Hepatocyte (in vitro differentiated cells): ENCODE measurements at places on chromosomes 11 and 22. TPM values are rescaled to one million over a fixed set of nuclear protein-coding genes. Genes with fewer than 3 reads are reported as not detected.

- H3K4me1 ChIP-seq = no peaks in the 10 kb centered on the region
- no peaks in the 10 kb centered on the region for H3K36me3 ChIP-seq
- peak overlapping the region; percentile 30 for H3K27ac ChIP-seq
- no peak overlapping the region for H3K4me3 ChIP-seq
Observed at GRCh38 chr22:41668971-41669911, 19.4 kb downstream of the SNU13 start.

DNA sequence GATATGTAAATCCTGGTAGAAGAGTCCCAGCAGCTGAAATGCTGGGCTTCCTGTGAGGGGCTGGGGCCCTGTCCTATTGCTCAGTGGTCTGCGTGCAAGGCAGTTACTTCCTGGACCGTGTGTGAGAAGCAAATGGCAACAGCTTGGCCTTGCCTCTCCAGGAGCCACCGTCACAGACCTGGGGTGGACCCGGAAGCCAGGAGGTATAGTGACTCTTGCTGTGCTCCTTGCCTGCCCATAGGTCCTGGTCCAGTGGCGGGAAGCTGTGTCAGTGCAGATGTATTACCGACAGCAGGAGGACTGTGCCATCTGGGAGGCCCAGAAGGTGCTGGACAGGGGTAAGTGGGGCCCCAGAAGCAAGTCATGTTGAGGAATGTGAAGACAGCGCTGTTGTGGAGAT is 54.3 kb downstream of the PISD start:
- no peak overlapping the region for H3K27ac ChIP-seq
- peaks cover 19% of the 10 kb centered on the region for H3K4me1 ChIP-seq
- H3K36me3 ChIP-seq = no peaks in the 10 kb centered on the region

- no peak for DNase-seq
- no peaks in the 10 kb centered on the region for H3K4me1 ChIP-seq
- H3K4me3 ChIP-seq = no peak overlapping the region
- no peaks in the 10 kb centered on the region for H3K36me3 ChIP-seq
Observed at GRCh38 chr11:6824136-6824823, 21.2 kb upstream of the OR10A5 start.

GRCh38 chr22:20980523-20980922 is 1.6 kb upstream of the LZTR1 start:
- no peak for DNase-seq
- no peaks in the 10 kb centered on the region for H3K27me3 ChIP-seq

- no peak for DNase-seq
- H3K27me3 ChIP-seq = peaks cover 51% of the 10 kb centered on the region
- H3K36me3 ChIP-seq = no peaks in the 10 kb centered on the region
- peaks cover 25% of the 10 kb centered on the region for H3K4me1 ChIP-seq
Observed at GRCh38 chr11:70072861-70073755, 5.0 kb upstream of the ANO1 start.

Gene NPTXR
- polyA plus RNA-seq = 3.3 TPM in 2 replicates

Gene PRODH
- 26.4 and 27.9 TPM in 2 replicates for polyA plus RNA-seq
